NCI-H774 (cell line): ENCODE measurements at places on chromosomes 2 and 18.

GRCh38 chr2:56729212-56729611, 545.4 kb downstream of the CCDC85A start:
- DNase-seq: no peak

DNA sequence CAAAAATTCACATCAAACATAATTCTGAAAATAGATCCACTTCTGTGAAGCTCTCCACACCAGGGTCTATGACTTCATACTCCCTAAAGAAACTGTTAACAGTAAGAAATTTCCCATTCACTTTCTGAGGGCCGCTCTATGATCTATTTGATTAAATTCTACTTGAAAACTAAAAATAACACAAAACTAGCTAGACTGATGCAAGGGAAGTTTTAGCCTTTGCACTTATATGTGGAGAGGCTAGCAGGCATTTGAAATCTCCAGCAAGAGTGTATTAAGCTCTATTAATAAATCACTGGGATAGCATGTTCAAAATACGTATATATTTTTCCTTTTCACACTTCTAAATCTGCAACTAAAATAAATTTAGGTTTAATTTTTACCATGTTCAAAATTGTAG, 113.7 kb upstream of the SMAD7 start:
- no peak for DNase-seq

DNA sequence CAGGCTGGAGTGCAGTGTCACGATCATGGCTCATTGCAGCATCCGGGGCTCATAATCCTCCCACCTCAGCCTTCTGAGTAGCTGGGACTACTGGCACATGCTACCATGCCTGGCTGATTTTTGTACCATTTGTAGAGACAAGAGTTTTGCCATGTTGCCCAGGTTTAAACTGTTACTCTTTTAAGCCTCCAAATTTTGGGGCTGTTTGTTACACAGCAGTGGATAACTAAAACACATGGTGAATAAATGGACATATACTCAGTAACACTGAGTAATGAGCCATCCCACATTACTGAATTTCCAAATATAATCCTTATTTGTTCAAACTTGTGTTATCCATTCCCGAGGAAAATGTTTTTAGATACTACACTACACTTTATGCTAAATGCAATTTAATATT, 9.8 kb downstream of the ADCY3 start:
- DNase-seq: no peak

GRCh38 chr18:23827681-23828080, 138.4 kb downstream of the LAMA3 start:
- no peak for DNase-seq

DNA sequence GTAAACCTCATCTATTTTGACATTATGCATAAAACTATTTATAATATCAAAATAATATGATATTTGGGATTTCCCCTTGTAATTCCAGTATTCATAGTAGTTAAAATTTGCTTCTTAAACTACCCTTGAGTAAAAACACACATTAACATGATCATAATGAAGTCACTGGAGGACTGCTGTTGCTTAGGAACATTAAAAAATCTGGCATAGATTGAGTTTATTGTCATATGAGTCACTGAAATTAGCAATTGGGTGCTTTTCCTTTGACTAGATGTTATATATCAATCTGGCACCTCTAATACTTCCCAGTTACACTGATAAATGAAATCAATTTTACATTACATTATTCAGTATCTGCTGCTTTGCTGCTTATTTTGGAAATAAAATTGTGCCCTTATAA, 57.0 kb upstream of the ZC3H15 start:
- no peak for DNase-seq

DNA sequence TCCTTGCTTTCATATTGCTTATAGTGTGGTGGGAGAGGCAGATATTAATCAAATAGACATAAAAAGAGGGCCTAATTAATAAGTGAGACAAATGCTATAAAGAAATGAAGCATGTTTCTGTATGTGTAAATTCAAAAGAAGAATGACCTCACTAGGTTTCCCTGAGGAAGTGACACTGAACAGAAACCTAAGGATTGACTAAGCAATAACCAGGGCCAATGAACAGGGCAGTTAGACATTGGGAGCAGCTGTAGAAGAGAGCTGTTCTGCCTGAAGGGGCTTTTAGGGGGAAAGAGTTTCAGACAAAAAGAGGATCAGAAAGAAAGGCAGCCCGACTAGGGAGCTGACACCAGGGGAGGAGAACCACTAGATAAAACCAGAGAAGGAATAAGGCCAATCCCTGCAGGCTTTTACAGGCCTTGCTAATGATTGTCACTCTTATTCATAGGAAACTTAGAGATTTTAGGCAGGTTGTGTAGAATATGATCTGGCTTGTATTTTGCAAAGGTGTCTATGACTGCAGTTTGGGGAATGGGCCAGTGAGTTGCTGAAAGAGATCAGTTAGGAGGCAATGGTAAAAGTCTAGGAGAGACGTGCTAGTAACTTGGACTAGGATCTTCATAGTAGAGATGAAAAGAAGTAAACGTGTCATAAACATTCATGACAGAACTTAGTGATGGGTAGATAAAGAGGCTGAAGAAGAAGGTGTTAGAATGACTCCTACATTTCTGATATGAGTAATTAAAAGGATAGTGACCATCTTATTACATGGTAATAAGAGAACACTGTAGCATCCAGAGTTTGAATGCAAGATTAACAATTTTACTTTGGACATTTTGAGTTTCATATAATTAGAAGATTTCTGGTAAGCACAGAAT, 26.8 kb upstream of the NABP1 start:
- DNase-seq: no peak

- no peak for DNase-seq
Measured at GRCh38 chr2:200784215-200784614, 27.5 kb upstream of the BZW1 start.

DNA sequence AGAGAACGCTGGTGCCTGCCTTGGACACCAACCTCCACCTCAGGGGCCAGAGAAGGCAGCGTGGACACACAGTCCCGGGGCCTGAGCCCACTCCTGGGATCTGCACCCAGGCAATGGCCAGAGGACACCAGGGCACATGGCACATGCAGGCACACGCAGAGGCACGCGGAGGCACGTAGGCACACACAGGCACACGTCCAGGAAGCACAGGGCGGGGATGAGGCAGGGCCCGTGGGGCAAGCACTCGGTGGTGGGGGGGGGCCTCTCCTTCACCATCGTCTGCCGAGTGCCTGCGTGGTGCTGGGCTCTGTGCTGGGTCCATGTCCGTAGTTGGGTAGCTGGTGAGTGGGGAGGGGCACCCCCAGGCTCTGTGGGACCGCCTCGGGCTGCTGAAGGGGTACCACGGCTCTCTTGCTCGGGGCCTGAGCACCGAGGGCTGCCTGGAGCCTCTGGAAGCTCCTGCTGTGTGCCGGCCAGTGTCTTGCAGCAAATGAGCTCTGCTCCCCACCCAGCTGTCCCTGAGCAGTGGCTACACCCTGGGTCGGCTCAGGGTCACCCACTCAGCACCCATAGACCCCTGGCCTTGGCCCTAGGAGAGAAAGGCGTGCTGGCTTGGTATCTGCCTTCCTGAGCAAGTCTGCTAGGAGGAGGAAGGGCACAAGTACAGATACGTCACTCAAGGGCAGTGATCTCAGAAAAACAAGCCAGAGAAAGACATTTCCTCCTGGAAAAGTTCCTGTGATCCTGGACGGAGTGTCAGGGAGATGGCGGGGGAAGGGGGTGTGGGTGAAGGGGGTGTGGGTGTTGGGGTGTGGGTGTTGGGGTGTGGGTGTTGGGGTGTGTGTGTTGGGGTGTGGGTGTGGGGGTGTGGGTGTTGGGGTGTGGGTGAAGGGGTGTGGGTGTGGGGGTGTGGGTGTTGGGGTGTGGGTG, 26.4 kb downstream of the RTP5 start:
- no peak for DNase-seq

- no peak for DNase-seq
Measured at GRCh38 chr2:202636213-202636513, 1.4 kb downstream of the FAM117B start.

DNA sequence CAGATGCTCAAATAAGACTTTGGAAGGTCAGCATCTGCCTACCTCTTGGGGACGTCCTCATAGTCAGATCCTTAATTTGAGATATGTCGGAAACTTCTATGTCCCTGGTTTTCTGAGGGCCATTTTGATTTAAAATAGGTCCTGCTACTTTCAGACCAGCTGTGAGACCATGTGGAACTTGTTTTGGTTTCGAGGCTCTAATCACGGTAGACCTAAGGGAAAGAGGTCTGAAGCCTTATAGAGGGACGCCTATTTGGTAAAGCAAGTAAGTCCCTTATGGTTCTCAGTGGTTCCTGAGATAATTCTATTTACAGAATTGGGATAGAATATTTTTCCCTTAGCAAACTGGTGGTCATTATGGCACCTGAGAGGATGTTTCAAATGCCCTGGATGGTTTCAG, 75.1 kb downstream of the RFTN2 start:
- no peak for DNase-seq

GRCh38 chr2:44542520-44542919, 180.8 kb downstream of the CAMKMT start:
- DNase-seq: no peak

- no peak for DNase-seq
Measured at GRCh38 chr2:151347906-151348305, 9.5 kb upstream of the TNFAIP6 start.

DNA sequence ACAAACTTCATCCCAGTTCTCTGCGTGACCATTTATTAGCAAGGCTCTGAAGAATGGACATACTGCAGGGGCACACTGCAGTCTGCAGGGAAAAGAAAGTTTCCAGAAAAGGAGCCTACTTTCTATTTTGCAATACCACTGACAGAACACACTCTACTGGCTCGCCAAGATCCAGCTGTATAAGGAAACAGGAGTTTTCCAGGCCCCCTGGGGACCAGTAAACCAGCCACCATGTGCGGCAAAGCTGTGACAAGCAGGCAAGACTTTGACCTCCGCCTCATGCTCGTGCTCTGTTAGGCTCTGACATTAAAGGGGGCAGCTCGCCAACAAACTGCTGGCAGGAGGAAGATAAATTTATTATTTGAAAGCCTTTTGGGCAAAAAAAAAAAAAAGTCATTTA, 67.3 kb downstream of the CCBE1 start:
- DNase-seq: no peak

GRCh38 chr18:45488645-45489044, 126.6 kb upstream of the SLC14A2 start:
- no peak for DNase-seq

GRCh38 chr2:38829971-38830370, 45.8 kb downstream of the DHX57 start:
- no peak for DNase-seq

- DNase-seq: no peak
Measured at GRCh38 chr2:136059036-136059472, 58.9 kb downstream of the CXCR4 start.

GRCh38 chr2:73337828-73338227, 44.5 kb upstream of the EGR4 start:
- no peak for DNase-seq

GRCh38 chr2:144730711-144731110, 210.8 kb upstream of the ZEB2 start:
- DNase-seq: no peak

GRCh38 chr2:234453216-234453615, 43.7 kb downstream of the ARL4C start:
- no peak for DNase-seq

GRCh38 chr2:47360283-47360682, 42.7 kb upstream of the MSH2 start:
- DNase-seq: no peak

DNA sequence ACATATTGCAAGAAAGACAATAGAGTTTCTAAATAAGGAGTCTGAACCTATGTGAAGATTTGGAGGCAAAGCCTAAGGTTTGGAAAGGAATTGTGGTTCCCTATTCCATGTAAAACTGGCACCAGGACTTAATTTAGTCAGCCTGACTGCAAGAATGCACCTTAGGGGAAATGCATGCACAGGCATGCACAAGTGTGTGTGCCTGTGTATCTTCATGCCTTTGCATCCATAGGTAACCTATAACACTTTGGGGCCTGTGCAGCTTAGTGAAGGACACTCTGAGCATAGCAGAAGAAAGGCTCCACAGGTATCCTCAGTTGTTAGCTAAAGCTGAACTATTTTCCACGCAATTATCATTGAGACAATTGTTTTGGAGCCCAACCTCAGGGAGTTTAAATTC, 73.4 kb downstream of the RPRM start:
- DNase-seq: no peak

- DNase-seq: no peak
Measured at GRCh38 chr18:48781988-48782363, 168.8 kb downstream of the SMAD7 start.

GRCh38 chr2:106061611-106062349, 132.3 kb downstream of the UXS1 start:
- no peak for DNase-seq

DNA sequence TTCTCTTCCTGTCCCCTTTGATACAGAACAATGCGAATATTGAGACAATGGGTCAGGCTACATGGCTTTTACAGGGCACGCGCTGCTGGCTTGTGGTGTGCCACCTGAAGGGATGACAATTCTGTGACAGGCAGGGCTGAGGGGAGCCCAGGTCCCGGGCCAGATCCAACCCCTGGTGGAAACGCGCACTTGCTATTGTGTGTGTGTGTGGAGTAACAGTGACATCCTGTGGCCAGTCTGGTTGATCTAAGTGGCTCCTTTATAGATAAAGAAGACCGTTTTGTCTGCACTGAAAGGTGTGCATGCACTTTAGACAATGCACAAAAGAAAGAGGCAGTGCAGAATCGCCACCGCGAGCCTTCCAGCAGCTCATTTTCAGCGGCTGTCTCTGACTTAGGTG, 273.6 kb downstream of the HRH4 start:
- DNase-seq: no peak

DNA sequence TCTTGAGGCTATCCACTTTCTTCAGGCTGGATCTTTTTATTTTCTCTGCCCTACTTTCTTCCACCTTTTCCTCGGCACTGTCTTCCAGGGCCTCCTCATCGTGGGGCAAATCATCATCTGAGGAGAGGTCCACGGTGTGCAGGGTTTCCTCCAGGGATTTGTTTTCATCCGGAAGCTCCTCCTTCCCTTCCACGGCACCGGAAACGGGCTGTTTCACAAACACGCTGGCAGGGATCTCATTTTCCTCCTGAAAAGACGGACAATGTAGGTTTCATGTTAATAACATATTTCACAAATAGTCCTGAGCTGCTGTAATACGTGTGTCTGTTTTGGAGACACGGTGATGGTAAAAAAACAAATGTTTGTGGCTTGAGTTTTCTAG, 10.4 kb downstream of the CAVIN2 start:
- no peak for DNase-seq

DNA sequence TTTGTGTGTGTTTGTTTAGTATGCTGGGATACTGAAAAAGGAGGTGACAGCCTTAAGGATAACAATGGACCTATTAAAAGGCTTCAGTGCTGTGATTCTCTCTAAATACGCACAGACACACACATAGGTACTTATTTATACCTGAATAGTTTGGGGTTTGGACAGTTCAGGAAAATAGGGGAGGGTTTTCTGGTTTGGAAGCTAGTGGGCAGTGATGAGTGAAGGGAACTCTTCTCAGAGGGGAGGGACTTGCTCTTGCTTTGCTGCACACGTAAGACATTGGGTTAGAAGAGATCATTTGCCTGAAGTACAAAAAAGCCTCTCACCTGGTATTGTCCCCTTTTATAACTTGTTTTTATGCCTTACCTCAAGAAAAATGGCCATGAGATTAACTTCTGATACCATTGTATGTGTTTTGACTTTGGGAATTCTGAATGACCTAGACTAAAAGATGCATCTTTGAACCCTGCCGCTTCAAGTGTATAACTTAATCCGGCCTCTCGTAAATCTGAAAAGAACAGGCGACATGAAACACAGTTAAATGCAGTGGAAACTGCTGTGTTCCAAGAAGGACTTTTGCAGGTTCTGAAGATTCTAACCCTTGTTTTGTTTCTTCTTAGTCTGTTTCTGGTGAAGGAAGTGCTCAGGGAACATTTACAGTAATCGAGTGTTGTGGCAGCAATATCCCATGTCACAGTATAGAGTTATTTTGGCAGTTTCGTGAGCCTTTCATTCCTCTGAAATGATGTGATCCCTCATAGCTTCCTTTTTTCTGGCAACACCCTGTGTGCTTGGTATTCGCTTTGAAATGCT, 2.5 kb downstream of the CRIM1 start:
- no peak for DNase-seq
